Activated CD4-positive, alpha-beta T cell treated with anti-CD3 and anti-CD28 coated beads, Interleukin-10, Interleukin-2, amounts not matched to agents 100 ng/mL and 50 ng/mL, durations not matched to agents 16 hours and 8 hours (primary cell): ENCODE measurements at places on chromosomes 4 and X.

- no peak for DNase-seq
Observed at GRCh38 chr4:25834411-25835107, 28.2 kb downstream of the SEL1L3 start.

DNA sequence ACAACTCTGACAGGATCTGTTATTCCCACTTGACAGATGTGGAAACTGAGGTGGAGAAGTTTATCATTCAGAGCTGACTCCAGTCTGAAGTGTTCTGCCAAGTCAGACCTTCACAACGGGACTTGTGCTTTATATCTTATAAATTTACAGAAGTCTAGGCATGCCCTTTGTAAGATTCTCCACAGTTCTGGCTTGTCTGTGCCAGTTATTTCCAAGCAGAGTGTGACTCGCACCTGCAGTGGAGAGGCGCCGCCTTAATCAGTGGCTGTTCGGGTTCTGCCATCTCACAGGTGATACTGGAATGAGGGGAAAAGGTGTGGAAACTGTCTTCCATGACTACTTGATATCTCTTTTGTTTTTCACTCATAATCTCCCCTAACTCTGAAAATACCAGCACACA is 63.2 kb downstream of the CPEB2 start:
- no peak for DNase-seq

DNA sequence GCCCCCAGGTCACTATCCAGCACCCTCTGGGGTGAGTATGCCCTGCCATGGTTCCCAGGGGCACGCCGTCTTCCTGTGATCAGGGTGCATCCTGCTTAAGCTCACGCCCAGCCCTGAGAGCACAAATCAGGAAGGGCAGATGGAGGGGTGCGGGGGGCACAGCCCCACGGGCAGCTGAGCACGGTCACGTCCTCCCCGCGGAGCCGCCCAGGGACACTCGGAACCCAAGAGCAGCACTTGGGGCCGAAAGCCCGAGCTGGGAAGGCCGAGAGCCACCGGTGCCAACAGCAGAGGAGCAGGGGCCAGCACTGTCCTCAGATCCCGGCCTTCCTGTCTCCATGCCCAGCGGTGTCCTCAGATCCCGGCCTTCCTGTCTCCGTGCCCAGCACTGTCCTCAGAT is 21.5 kb downstream of the NELFA start:
- DNase-seq: no peak

GRCh38 chr4:152594978-152595925 is 59.4 kb upstream of the FBXW7 start:
- no peak for DNase-seq

- DNase-seq: no peak
Observed at GRCh38 chr4:83686166-83686565, 150.3 kb downstream of the GPAT3 start.

DNA sequence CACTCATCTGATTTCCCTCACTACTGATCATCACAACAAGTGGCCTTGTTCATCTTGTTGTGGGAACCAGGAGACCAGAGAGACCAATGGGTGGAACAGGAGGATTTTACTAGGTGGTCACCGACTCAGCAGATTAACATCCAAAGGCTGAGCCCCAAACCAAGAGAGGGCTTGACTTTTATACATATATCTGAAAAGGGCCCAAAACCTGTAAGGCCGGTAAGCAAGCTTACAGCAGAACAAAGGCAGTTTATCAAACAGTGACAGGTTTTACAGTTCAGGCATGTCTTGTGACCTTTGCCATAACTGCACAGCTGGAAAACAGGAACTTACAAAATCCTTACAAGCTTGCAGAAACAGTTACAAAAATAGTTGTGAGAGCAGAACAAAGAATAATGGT is 195.9 kb downstream of the OR13H1 start:
- no peak for DNase-seq

GRCh38 chr4:30929649-30930048 is 209.5 kb downstream of the PCDH7 start:
- DNase-seq: no peak
